Pancreas (tissue), 10 donors: ENCODE measurements at places on chromosomes 12 and 14.

DNA sequence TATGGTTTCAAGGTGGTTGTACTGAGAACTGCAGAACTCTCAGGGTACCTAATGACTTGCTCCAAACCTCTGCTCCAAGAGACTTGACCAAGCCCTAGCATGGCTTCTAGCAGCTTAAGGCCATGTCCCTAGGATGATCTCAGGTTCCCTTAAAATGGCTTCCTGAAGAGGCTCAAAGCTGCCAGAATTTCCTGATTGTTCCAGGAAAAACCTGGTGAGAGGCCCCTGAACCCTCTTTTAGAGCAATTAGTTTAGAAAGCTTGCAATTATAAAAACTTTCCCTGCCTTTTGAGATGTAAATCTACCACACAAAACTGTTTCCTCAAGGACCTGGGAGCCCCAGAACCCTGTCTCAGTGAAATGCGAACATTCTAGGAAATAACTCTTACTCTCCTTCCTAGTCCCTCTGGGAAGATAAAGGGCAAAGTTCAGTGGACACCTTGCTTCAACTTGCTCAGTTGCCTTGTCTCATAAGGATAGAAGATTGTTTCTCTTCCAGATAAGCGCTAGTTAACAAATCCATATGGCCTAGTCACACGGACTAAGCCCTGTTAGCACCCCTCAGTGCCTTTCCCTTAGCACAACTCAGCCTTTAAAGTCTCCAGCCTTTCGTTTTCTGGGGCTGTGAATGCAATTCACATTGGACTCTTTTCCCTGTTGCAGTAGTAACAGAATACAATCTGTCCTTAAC lies 2.5 kb downstream of the CMAS start:
- no peaks in the 10 kb centered on the region for H3K36me3 ChIP-seq
- H3K4me3 ChIP-seq: no peak overlapping the region
- DNase-seq: no peak
- H3K27me3 ChIP-seq: no peaks in the 10 kb centered on the region
- peaks cover 27% of the 10 kb centered on the region for H3K4me1 ChIP-seq

GRCh38 chr12:21971344-21971743 lies 30.1 kb upstream of the ABCC9 start:
- no peaks in the 10 kb centered on the region for H3K4me1 ChIP-seq
- no peak for DNase-seq
- H3K27me3 ChIP-seq: no peaks in the 10 kb centered on the region
- no peak overlapping the region for H3K4me3 ChIP-seq
- no peak overlapping the region for H3K27ac ChIP-seq

- H3K36me3 ChIP-seq: no peaks in the 10 kb centered on the region
- H3K4me3 ChIP-seq: no peak overlapping the region
- H3K4me1 ChIP-seq: no peaks in the 10 kb centered on the region
- DNase-seq: no peak
Observed at GRCh38 chr12:127245009-127245408, 1022.0 kb upstream of the TMEM132C start.

GRCh38 chr14:31206536-31207286 lies 882 bp downstream of the HECTD1 start:
- H3K36me3 ChIP-seq: no peaks in the 10 kb centered on the region
- DNase-seq: peak; percentile 40
- no peaks in the 10 kb centered on the region for H3K27me3 ChIP-seq
- peak overlapping the region; percentile 95 for H3K4me3 ChIP-seq
- H3K27ac ChIP-seq: peak overlapping the region; percentile 99

DNA sequence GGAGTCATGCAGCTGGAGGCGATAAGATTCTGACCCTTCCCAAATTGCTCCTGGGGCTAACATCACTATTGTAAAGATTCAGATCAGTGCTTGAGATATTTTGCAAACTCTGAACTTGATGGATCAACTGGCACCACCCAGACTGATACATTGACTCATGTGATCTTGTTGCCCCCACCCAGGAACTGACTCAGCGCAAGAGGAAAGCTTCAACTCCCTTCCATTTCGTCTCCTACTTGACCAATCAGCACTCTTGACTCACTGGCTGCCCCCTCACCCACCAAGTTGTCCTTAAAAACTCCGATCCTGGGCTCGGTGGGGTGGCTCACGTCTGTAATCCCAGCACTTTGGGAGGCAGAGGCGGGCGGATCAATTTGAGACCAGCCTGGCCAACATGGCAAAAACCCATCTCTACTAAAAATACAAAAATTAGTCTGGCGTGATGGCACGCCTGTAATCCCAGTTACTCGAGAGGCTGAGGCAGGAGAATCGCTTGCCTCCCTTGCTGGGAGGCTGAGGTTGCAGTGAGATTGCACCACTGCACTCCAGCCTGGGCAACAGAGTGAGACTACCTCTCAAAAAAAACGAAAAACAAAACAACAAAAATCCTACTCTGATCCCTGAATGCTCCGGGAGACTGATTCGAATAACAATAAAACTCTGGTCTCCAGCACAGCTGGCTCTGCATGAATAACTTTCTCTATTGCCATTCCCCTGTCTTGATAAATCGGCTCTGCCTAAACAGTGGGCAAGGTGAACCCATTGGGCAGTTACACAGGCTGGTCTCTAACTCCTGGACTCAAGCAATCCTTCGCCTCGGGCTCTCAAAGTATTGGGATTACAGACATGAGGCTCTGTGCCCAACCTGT lies 9.8 kb upstream of the ARF6 start:
- H3K27ac ChIP-seq: no peak overlapping the region
- H3K36me3 ChIP-seq: no peaks in the 10 kb centered on the region
- no peak overlapping the region for H3K4me3 ChIP-seq
- DNase-seq: no peak

- no peaks in the 10 kb centered on the region for H3K36me3 ChIP-seq
- no peaks in the 10 kb centered on the region for H3K27me3 ChIP-seq
- DNase-seq: peak; percentile 57
- H3K27ac ChIP-seq: peak overlapping the region; percentile 10
Observed at GRCh38 chr12:47730341-47730744, 5.1 kb upstream of the ENDOU start.

- no peak overlapping the region for H3K27ac ChIP-seq
- no peak overlapping the region for H3K4me3 ChIP-seq
- no peaks in the 10 kb centered on the region for H3K27me3 ChIP-seq
- no peaks in the 10 kb centered on the region for H3K4me1 ChIP-seq
- no peaks in the 10 kb centered on the region for H3K36me3 ChIP-seq
Observed at GRCh38 chr14:72594099-72594901, 299.6 kb downstream of the DPF3 start.

DNA sequence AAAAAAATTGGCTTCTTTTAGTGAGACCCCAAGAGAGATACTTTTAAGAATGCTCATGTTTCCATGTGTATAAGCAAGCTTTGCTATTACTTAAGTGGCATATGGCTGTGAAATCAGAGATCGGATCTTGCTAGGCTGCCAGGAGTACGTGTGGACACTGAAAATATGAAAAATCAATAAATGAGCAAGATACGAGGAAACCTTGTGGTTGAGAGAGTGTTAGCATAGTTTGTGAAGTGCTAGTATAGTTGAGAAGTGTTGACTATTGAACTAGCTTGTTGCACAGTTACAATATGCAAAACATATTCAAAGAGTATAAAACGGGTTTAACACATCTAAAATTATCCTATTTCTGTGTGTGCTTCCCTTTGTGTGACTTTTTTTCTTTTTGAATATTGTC lies 230.9 kb upstream of the NOVA1 start:
- H3K27ac ChIP-seq: no peak overlapping the region
- H3K4me3 ChIP-seq: no peak overlapping the region
- no peak for DNase-seq
- H3K36me3 ChIP-seq: no peaks in the 10 kb centered on the region
- no peaks in the 10 kb centered on the region for H3K4me1 ChIP-seq
- H3K27me3 ChIP-seq: no peaks in the 10 kb centered on the region

DNA sequence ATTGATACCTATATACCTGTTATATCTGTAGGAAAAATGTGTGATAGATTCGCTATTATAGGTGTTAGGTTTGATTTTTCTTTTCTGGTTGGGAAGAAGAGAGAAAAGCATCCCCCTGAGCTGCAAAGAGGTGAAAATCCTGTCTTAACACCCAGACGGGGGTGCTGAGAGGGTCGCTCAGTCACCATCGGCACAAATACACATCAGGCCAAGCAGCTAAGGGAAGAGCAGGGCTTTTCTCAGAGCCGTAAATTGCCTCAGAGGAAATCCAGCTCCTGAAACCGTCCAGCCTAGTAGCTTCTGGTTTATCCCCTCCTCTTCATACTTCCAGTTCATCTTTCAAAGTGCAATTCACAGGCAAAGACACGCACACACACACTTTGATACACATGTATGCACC lies 111.1 kb upstream of the OVCH1 start:
- H3K4me3 ChIP-seq: no peak overlapping the region
- no peak overlapping the region for H3K27ac ChIP-seq
- DNase-seq: no peak
- no peaks in the 10 kb centered on the region for H3K27me3 ChIP-seq
- H3K36me3 ChIP-seq: no peaks in the 10 kb centered on the region

GRCh38 chr14:94598506-94598815 lies 13.7 kb upstream of the SERPINA3 start:
- H3K27me3 ChIP-seq: no peaks in the 10 kb centered on the region
- peak overlapping the region; percentile 26 for H3K4me3 ChIP-seq
- DNase-seq: peak; percentile 45
- peak overlapping the region; percentile 95 for H3K27ac ChIP-seq
- H3K36me3 ChIP-seq: no peaks in the 10 kb centered on the region

- no peaks in the 10 kb centered on the region for H3K27me3 ChIP-seq
- no peaks in the 10 kb centered on the region for H3K36me3 ChIP-seq
- no peak overlapping the region for H3K4me3 ChIP-seq
- no peak overlapping the region for H3K27ac ChIP-seq
- no peaks in the 10 kb centered on the region for H3K4me1 ChIP-seq
Observed at GRCh38 chr12:125533434-125534029, 468.3 kb downstream of the AACS start.

DNA sequence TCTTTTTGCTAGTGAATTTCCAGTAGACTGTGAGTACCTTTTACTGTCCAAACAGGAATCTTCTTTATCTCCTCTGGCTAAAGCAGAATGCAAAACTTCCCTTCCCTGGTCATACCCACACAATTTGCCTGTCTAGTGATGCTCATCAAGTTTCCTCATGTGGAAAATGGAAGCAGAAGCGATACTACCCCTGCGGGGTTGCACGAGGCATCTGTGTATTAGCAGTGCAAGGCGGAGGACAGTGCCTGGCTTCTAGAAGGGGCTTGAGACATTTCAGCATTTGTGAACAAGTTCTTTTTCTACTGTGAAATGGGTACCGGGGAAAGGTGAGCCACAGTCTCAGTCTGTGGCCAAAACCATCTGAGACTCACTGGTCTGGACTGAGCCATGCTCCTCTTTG lies 340.9 kb downstream of the AACS start:
- no peak overlapping the region for H3K4me3 ChIP-seq
- H3K4me1 ChIP-seq: no peaks in the 10 kb centered on the region
- H3K27me3 ChIP-seq: no peaks in the 10 kb centered on the region
- no peak overlapping the region for H3K27ac ChIP-seq
- no peak for DNase-seq
- no peaks in the 10 kb centered on the region for H3K36me3 ChIP-seq

GRCh38 chr14:37036669-37037341 lies 135.6 kb downstream of the SLC25A21 start:
- no peak overlapping the region for H3K4me3 ChIP-seq
- H3K36me3 ChIP-seq: no peaks in the 10 kb centered on the region
- no peaks in the 10 kb centered on the region for H3K4me1 ChIP-seq
- H3K27ac ChIP-seq: no peak overlapping the region
- no peak for DNase-seq
- no peaks in the 10 kb centered on the region for H3K27me3 ChIP-seq

- H3K4me1 ChIP-seq: peaks cover 4% of the 10 kb centered on the region
- H3K36me3 ChIP-seq: no peaks in the 10 kb centered on the region
Observed at GRCh38 chr12:122182887-122183587, at the start of gene LRRC43. Gene LRRC43 (plus strand): TSS chr12:122183123. CDS start chr12:122183145, 22 bp downstream.

DNA sequence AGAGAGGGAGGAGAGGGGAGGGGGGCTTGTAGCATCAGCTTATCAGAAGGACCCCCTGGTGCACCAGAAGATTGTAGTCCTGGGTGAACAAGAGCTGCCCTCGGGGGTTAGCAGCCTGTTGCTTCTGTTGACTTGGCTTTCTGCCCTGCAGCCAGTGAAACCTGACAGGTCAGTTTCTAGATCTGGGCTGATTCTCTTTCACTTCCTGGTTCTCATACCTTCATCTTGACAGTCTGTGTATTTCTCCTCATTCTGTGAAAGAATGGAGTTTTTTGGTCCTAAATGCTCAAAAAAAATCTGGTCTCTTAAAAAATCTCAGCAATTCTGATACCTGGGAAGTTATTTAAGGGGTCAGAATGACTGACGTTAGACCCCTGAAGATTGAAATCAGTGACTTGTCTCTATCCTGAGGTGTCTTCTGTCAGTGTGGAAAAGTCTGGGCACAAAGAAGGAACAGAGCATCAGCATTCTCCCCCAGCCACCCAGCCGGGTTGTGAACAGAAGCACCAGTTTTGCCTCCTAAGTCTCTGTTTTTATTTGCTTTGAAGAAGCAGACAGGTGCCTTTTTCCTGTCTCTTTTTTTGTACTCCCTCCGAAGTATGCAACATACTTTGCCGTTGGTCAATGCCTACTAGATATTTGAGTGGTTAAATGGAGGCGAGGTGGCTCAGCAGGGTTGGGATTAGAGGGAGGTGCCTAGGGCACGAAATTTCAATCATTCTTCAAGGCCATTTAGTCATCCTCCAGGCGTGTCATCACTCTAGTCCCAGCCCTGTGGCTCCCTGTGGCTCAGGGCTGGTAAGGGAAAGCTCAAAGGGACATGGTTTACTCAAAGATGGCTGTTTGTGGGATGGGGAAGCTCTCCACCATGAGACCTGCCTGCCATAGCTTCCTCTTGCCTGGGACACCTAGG lies 24.0 kb downstream of the TTC9 start:
- H3K4me1 ChIP-seq: peaks cover 4% of the 10 kb centered on the region
- peak overlapping the region; percentile 91 for H3K27ac ChIP-seq
- no peak overlapping the region for H3K4me3 ChIP-seq
- H3K27me3 ChIP-seq: no peaks in the 10 kb centered on the region
- no peaks in the 10 kb centered on the region for H3K36me3 ChIP-seq
- DNase-seq: peak; percentile 83

- no peaks in the 10 kb centered on the region for H3K4me1 ChIP-seq
- no peak overlapping the region for H3K27ac ChIP-seq
- no peak overlapping the region for H3K4me3 ChIP-seq
- no peak for DNase-seq
- H3K27me3 ChIP-seq: no peaks in the 10 kb centered on the region
- no peaks in the 10 kb centered on the region for H3K36me3 ChIP-seq
Observed at GRCh38 chr12:89194683-89195082, 157.6 kb downstream of the DUSP6 start.
